Adrenal gland (tissue), 19 donors: ENCODE measurements at places on chromosomes 5 and 9. TPM values are rescaled to one million over a fixed set of nuclear protein-coding genes. Genes with fewer than 3 reads are reported as not detected.

C9orf153 gene
- 0.67 TPM for total RNA-seq

SEC61B gene
- 194 TPM for total RNA-seq

DNA sequence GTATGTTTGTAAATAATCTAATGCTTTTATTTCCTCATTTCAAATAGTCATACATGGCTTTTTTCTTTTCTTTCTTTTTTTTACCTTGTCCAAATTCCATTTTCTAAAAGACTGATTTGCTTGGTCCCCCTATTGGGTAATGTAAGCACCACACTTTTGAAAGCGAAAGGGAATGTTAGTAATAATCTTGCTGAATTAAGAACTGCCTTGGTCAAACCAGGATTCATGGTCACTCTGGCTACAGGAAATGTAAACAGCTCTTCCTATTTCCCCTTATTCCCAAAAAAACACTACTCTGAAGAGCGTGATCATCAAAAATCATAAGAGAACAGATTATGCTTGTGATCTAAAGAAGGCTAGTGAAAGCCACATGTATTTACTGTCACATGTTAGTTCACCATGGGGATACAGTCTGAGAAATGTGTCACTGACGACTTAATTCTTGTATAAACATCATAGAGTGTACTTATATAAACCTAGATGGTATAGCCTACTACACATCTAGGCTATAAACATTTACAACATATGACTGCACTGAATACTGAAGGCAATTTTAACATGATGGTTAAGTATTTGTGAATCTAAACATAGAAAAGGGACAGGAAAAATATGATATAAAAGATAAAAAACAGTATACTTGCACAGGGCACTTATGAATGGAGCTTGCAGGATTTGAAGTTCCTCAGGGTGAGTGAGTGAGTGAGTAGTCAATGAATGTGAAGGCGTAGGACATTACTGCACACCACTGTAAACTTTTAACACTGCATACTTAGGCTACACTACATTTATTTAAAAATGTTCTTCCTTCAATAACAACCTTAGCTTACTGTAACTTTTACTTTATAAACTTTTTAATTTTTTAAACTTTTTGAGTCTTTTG lies 75.3 kb downstream of the HMGCR start:
- no peaks in the 10 kb centered on the region for H3K27me3 ChIP-seq
- peak overlapping the region; percentile 31 for H3K27ac ChIP-seq
- no peak overlapping the region for H3K4me3 ChIP-seq
- DNase-seq = no peak
- peaks cover 11% of the 10 kb centered on the region for H3K4me1 ChIP-seq

- H3K4me1 ChIP-seq = no peaks in the 10 kb centered on the region
- H3K4me3 ChIP-seq = no peak overlapping the region
Measured at GRCh38 chr5:153831973-153832372, 206.7 kb downstream of the FAM114A2 start.

- H3K27me3 ChIP-seq = no peaks in the 10 kb centered on the region
- H3K4me3 ChIP-seq = no peak overlapping the region
- H3K27ac ChIP-seq = no peak overlapping the region
- H3K4me1 ChIP-seq = no peaks in the 10 kb centered on the region
Measured at GRCh38 chr5:138937392-138938387, 62.6 kb upstream of the LRRTM2 start.

- H3K27ac ChIP-seq = peak overlapping the region; percentile 79
- no peak overlapping the region for H3K4me3 ChIP-seq
Measured at GRCh38 chr5:150658699-150659265, 2.3 kb upstream of the MYOZ3 start.

ZNF462 gene
- total RNA-seq = 34.9 TPM

BICD2 gene
- 27.6 TPM for total RNA-seq

IL3 gene
- not detected for total RNA-seq
